Right hindlimb (tissue), 1 donor: ENCODE measurements at places on chromosomes 13 and 19.

- DNase-seq = no peak
These were observed 47.3 kb upstream of the CLDN10 start for GRCh38 chr13:95505265-95505664.

DNA sequence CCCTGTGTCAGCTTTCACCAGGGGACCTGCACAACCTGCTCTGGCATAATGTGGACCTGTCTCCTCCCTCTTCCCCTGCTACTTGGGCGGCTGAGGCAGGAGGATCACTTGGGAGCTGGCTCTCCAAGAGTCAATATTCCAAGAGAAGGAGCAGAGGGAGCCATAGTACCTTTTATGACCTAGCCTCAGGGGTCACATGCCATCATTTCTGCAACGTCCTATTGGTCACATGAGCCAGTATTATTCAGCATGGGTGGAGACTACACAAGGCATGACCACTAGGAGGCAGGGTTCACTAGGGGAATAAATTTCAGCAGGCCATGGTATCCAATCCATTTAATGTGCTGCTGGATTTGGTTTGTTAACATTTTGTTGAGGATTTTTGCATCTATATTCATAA is 12.0 kb upstream of the SHFL start:
- no peak for DNase-seq

DNA sequence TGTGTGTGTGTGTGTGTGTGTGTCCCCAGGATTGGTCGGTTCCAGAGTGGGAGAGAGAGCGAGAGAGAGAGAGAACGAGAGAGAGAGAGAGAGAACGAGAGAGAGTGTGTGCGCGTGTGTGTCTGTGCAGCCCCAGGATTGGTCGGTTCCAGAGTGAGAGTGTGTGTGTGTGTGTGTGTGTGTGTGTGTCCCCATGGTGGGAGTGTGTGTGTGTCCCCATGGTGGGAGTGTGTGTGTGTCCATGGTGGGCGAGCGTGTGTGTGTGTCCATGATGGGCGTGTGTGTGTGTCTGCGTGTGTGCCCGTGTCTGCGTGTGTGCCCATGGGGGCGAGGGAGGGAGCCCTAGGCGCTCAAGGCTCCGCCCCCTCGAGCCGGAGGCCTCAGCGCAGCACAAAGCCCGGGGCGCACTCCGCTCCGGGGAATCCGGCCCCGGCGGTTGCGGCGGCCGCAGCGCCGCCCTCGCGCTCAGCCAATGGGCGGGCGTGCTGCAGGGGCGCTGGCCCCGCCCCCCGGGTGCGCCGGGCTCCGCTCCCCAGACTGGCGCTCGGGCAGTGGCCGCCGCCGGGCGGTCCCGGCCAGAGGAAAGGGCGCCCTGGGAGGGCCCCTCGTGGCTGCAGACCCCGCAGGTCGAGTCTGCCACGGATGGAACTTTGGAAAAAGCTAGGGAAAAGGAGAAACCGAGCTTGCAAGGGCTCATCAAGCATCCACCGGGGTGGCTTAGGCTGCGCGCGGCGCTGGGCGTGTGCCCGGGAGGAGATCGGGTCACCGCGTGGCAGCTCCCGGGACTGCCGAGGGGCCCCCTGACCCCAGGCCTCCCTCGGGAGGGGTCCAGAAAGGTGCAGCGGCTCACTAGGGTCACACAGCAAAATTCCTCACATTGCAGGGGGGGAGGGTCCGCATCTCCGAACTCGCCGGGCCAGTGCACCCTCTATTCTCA is 96.2 kb downstream of the INSR start:
- peak; percentile 95 for DNase-seq

- DNase-seq = no peak
These were observed 4.2 kb downstream of the SSBP4 start for GRCh38 chr19:18423258-18424020.

DNA sequence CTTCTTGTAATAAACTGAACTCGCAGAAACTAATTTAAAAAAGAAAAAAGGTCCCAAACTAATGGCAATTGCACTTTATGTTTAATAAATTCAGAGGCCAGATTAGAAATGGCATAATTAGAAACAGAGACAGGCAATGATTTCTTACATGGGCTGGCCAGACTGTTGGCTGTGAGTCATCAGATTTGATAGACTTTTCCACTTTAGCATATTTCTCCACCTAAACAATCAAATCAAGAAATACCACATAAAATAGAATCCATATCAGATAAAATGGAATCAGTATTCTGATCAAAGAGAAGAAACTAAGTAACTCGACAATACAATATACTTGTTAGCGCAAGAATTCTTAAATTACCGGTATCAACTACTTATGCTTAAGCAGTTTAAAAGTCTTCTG is 29.0 kb downstream of the EXOSC8 start:
- DNase-seq = no peak

GRCh38 chr13:109145631-109146030 is 516.2 kb downstream of the MYO16 start:
- peak; percentile 47 for DNase-seq

- DNase-seq = peak; percentile 64
These were observed 26.9 kb downstream of the GAS6 start for GRCh38 chr13:113836768-113837559.

- no peak for DNase-seq
These were observed 374.3 kb downstream of the FOXO1 start for GRCh38 chr13:40292108-40292507.

- DNase-seq = no peak
These were observed 349 bp upstream of the KISS1R start for GRCh38 chr19:916645-917322.

GRCh38 chr19:8127311-8127710 is 22.1 kb downstream of the FBN3 start:
- DNase-seq = no peak

DNA sequence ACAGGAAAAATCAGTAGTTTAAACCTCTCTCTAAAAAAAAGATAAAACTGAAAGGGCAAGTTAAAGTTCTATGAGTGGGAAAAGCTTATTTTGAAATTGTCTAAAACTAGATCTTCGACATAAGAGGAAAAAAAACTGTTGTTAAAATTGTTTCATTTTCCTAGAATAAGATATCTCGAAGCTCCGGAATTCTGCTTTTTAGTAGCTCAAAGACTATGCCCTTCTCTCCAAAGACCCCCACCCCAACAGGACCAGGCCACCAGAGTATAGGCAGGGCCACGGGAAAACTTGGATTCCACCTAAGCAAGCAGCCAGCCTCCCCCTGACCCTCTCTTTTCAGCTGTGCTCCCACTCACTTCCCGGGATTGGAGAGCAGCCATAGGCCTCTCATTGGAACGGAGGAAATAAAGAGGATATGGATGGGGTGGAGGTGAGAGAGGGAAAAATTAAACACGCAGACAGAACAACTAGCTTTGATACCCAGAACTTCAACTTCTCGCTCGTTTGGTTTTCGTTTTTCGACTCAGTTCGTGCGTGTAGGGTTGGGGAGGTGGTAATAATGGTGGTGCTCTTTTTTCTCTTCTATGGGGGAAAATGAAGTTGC is 3.0 kb downstream of the POU4F1 start:
- no peak for DNase-seq

- DNase-seq = no peak
These were observed 949 bp downstream of the RAB3A start for GRCh38 chr19:18202778-18203407.

- no peak for DNase-seq
These were observed 12.4 kb downstream of the GRTP1 start for GRCh38 chr13:113351514-113352026.

DNA sequence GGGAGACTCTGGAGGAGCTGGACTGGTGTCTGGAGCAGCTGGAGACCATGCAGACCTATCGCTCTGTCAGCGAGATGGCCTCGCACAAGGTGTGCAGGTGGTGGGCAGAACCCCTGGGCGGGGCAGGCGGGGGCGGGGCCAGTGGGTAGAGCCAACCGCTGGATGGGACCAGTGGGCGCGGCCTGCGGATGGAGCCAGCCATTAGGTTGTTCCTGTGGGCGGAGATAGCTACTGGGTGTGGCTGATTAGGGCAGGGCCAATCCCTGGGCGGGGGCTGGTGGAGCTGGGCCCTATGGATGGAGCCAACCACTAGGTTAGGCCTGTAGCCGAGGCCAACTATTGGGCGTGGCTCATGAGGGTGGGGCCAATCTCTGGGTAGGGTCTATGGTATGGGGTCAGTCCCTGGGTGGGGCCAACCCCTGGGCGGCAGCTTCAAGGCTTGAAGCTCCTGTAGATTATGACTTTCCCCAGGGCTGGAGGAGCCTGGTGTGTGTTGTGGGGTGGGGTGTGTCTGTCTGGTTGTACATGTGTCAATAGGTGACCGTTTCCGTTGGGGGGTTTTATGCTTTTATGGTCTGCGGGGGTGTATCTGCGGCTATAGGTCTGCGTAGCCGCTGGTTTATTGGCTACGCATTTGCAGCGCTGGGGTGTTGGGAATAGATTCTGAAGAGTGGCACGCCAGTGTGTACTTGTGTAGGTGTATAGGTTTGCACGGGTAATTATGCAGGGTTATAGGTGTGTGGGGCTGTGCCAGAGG is 30.7 kb downstream of the PDE4A start:
- no peak for DNase-seq

- no peak for DNase-seq
These were observed 346.4 kb downstream of the FGF9 start for GRCh38 chr13:22017226-22017625.

- peak; percentile 36 for DNase-seq
These were observed 22.9 kb downstream of the OLFM2 start for GRCh38 chr19:9913237-9914000.

DNA sequence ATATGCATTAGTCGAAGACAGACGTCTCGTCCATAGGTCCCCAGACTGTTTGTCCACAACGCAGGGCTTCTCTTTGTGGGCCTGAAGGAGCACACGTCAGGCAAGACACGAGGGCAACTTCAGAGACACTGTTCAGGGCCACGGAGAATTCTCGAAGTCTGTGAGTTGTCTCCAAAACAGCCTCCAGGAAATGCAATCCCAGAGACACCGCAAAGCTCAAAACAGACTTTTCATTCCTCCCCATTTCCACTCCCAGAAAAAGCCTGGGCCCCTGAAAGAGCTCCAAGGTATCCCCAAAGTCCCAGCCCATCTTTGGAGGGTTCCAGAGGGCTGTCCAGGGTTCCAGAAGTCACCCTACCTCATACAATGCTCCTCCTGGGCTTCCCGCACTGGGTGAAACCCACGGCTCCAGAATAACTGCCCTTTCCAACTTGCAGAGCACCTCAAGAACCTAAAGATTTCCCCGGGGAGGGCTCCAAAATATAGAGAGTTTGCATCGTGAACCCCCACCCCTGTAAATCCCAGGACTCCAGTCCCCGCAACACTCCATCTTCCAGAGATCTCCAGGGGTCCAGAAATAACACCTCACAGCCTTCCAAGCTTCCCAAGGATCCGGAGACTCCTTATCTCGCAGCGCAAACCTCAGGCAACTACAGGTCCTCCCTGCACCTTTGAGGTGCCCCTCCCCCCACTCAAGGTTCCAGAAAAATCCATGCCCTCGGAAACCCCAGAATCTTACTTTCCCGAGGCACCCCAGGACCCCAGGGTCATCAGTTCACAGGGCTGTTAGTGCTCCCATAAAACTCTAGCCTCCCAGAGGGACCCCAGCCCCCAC is 687 bp upstream of the FTL start:
- no peak for DNase-seq

DNA sequence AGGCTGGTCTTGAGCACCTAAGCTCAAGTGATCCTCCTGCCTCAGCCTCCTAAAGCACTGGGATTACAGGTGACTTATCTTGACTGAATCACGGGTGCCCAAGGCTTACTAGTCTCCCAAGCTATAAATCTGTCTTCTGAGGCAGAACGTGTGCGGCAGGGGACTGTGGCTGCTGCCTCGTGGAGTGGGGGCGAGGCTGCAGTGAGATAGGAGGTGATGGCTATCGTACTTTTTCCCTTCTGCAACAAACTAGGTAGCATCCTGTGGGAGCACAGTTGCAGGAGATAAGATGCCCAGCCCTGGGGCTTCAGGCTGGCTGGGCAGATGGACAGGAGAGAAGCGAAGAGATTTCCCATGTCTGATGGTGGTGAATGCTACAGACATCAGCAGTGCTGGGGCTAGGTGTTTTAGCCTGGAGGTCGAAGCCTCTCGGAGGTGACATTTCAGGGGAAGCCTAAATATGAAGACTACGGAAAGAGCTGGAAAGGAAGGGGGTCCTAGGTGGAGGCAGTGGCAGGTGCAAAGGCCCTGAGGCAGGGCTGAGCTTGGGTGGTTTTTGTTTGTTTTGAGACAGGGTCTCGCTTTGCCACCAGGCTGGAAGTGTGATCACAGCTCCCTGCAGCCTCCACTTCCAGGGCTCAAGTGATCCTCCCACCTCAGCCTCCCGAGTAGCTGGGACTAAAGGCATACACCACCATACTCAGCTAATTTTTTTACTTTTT is 7.4 kb downstream of the B3GNT3 start:
- DNase-seq = no peak

DNA sequence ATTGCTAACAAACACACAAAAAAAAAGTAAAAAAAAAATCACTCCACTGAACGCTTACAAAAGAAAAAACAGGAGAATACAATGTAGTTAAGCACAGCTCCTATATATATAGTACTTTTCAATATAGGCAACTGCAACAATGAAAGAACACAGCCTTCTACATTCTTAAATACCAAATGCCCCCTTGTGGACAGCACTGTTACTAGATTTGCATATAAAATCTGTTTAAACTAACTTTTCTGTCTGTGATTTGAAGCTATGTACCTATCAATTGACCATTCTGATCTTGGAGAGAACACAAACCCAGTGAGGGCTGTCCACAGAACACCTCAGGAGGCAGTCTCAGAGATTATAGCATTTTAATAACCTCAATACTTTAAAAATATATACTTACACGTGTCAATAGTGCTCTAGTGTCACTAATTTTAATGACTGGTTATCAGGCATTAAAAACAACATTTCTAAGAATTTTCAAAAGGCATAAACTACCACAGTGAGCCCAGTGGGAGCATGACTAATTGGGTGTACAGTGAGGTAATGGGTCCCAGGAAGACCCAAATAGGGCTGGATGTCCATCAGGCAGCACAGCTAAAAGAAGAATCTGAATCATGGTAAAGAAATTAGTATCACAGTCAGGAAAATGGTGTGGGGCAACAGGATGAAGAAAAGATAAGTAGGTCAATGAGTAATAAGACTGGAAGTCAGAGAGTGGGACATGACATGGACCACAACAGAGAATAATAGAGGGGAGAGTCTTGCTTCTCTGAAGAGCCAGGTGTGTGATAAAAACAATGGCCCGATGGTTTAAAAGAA is 22.2 kb downstream of the CCDC169 start:
- no peak for DNase-seq

DNA sequence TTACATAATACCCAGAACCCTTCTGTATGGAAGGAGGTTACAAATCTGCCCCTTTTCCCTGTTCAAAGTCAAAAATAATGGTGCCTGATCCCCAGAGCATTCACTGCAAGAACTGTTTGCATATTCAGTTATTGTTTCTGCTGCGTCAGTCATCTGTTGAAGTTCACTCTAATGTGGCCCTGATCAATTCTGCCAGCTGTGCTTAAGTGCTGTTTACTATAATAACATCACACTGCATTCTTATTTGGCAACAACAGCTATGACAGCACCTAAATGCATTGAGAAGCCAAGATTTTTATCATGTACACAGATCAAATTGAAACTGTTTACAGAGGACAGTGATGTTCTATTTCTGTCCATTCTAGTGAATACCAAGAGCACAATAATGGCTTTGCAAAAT is 115.9 kb downstream of the DACH1 start:
- no peak for DNase-seq

DNA sequence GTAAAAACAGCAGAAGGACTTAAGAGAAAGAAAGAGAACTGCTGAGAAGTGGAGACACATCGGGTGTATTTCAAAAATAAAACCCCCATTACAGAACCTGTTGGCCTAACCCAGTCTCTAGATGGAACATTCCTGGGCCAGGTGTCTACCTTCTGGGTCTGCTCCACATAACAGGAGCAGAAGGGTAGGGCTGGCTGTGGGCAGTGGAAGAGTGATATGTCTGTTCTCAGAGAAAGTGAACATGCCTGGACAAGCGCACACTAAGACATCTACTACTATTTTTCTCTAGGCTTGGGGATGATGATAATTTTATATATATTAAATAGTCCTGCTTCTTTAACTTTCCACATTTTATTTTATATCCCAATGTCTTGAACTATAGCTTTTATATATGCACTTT is 267.1 kb downstream of the TBC1D4 start:
- no peak for DNase-seq
